ENCODE measurements at places on chromosomes 13 and 19. TPM values are rescaled to one million over a fixed set of nuclear protein-coding genes. Genes with fewer than 3 reads are reported as not detected.
A peak's percentile ranks its signal among the peaks of the same experiment; 100 is the strongest.

GRCh38 chr19:5623397-5624017 is 624 bp downstream of the SAFB start:
- H3K27me3 ChIP-seq: no peaks in the 10 kb centered on the region
- DNase-seq: peak; percentile 55
- peak overlapping the region; percentile 88 for H3K27ac ChIP-seq
- peak overlapping the region; percentile 93 for H3K4me3 ChIP-seq

DNA sequence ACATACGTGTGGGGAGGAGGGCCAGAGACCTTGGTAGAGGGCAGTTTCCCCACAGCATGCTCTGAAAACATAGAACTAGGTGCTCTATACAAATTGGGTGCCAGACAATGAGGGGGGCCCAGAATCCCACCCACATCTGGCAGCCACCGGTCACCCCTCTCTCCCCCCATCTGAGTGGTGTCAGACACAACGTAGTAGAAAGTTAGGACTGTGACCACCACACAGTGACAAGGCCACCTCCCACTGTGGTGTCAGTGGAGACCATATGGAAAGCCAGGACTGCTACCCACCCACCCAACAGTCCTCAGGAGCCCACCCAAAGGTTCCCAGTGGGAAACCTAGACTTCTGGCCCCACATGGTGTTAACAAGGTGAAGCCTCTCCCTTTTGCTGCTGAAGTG is 2.1 kb upstream of the ATP4B start:
- H3K4me3 ChIP-seq: no peak overlapping the region
- no peak for DNase-seq
- H3K36me3 ChIP-seq: no peaks in the 10 kb centered on the region
- H3K4me1 ChIP-seq: no peaks in the 10 kb centered on the region
- H3K27me3 ChIP-seq: no peaks in the 10 kb centered on the region
- no peak overlapping the region for H3K27ac ChIP-seq

DNA sequence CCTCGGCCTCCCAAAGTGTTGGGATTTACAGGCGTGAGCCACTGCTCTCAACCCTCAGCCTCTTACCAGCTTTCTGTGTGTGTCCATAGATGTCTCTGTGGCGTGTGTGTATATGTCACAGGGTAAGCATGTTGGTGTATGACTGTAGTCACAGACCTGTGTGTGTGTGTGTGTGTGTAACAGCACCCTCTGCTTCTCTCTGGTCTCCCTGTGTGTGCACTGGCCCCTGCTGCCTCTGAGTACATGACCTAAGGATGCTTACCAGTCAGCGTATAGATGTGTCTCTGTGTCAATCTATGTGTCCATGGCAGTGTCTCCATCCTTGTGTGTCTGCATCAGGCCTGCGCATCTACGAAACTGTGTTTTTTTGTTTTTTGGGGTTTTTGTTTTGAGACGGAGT is 5.6 kb downstream of the AXL start:
- H3K27ac ChIP-seq: no peak overlapping the region
- peaks cover 39% of the 10 kb centered on the region for H3K36me3 ChIP-seq
- no peaks in the 10 kb centered on the region for H3K27me3 ChIP-seq

DNA sequence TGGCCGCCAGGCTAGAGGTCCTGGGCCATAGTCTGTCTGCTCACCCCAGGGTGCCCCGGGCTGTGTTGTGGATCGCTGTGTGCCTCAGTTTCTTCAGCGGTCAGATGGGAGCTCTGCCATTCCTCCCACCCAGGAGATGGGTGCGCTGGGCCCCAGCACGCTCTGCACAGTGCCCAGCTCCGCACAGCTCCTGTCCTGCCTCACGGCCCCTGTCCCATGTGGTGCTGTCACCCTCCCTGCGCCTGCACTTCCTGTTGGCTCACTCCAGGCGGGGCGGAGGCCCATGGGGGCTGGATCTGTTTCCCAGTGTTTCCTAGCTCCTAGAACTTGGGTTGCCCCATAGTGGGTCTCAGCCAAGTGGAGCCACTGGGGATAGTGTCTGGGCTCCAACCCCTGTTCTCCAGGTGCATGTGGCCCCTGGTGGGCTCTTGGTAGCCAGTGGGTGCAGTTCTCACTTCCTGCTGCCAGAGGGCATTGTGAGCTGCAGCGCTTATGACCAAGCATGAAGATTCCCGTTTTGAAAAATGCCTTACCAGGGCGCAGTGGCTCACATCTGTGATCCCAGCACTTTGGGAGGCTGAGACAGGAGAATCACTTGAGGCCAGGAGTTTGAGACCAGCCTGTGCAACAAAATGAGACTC is 69.8 kb downstream of the KDM4B start:
- no peaks in the 10 kb centered on the region for H3K27me3 ChIP-seq
- peaks cover 42% of the 10 kb centered on the region for H3K4me1 ChIP-seq
- no peak overlapping the region for H3K27ac ChIP-seq
- H3K36me3 ChIP-seq: peaks cover 12% of the 10 kb centered on the region

The KLHL1 gene
- not detected for polyA plus RNA-seq

DNA sequence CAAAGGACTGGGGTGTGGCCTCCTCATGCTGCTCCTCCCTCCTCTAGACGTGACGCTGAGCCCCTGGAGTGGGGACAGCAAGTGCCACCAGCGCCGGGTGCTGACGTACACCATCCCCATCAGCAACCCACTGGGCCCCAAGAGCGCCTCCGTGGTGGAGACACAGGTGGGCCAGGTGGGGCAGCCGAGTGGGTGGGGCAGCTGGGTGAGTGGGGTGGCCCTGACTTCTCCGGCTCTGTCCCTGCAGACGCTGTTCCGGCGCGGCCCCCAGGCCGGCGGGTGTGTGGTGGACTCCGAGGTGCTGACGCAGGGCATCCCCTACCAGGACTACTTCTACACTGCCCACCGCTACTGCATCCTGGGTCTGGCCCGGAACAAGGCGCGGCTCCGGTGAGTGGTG is 11.1 kb upstream of the SCN1B start:
- no peaks in the 10 kb centered on the region for H3K4me1 ChIP-seq
- no peak for DNase-seq
- H3K27me3 ChIP-seq: no peaks in the 10 kb centered on the region
- H3K4me3 ChIP-seq: no peak overlapping the region

The KLK14 gene
- polyA plus RNA-seq: 0.19 TPM
